CD4-positive, alpha-beta memory T cell (primary cell): ENCODE measurements at places on chromosomes 7 and 10.

GRCh38 chr7:8516976-8517375 lies 83.6 kb downstream of the NXPH1 start:
- no peak for DNase-seq

GRCh38 chr10:1638889-1639419 lies 98.4 kb downstream of the ADARB2 start:
- no peak for DNase-seq

DNA sequence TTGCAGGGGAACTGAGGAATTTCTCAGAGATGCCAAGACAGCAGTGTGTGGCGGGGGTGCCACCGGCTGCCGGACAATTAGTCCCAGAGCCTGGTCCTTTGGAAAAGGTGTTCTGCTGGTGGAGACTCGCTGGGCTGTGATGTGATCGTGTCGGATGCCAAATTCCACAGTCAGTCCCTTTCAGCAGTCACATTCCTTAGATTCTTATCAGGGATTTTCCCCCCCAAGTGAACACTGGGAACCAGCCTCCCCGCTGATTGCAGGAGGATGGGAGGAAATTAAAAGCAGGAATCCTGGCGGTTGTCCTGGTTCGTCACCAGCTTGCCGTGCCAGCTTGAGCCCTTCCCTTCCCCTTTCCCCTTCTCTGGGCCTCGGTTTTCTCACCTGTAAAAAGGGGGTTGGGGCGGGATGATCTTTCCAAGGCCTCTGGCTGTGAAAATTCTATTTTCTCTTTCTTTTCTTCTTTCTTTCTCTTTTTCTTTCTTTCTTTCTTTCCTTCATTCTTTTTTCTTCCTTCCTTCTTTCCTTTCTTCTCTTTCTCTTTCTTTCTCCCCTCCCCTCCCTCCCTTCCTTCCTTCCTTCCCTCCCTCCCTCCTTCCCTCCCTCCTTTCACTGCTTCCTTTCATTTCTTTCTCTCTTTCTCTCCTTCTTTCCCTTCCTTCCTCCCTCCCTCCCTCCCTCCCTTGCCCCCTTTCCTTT lies 39.6 kb downstream of the COL26A1 start:
- no peak for DNase-seq

DNA sequence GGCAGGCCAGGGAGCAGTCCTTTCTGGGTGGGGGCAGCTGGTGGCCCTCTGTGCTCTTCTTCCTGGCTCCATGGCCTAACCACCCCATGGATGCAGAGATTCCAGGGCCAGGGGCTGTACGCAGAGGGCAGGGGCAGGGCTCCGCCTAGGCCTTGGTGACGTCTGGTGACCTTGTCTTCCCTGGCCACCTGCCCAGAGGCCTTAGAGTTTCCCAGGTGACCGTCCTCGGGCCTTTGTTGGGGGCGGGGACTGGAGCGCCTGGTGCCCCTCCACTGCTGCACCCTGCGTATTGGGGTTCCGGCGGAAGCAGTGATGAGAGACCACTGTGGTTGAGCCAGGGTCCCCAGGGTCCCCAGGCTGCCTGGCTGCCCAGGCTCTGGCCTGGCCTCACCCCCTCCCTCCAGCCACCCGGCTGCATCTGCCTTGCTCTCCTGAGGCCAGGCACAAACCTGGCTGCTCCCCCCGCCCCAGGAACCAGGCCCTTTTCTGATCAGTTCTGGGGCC lies 10.3 kb downstream of the PWWP2B start:
- DNase-seq = no peak

- peak; percentile 98 for DNase-seq
Measured at GRCh38 chr7:142808802-142809583, 38.2 kb downstream of the PRSS2 start.

GRCh38 chr7:116542618-116543017 lies 17.8 kb downstream of the CAV1 start:
- DNase-seq = no peak
